ENCODE measurements at places on chromosomes 2 and 18. TPM values are rescaled to one million over a fixed set of nuclear protein-coding genes. Genes with fewer than 3 reads are reported as not detected.

PROM2 gene
- 147 TPM for total RNA-seq

ENOSF1 gene
- 48.7 TPM for total RNA-seq

LOXHD1 gene
- not detected for total RNA-seq

MAL gene
- total RNA-seq: 171 TPM

CD8A gene
- 0.28 TPM for total RNA-seq

NCKAP5 gene
- total RNA-seq: not detected

SULT1C2 gene
- 2.1 TPM for total RNA-seq

FKBP7 gene
- total RNA-seq: 3.8 TPM

POTEC gene
- total RNA-seq: not detected

GAREM2 gene
- total RNA-seq: 1.7 TPM

FAM136A gene
- total RNA-seq: 39.3 TPM

ITPRIPL1 gene
- not detected for total RNA-seq

TEKT4 gene
- 0.15 TPM for total RNA-seq

MOGAT1 gene
- total RNA-seq: 0.35 TPM

FSIP2 gene
- total RNA-seq: 0.22 TPM

TEX51 gene
- total RNA-seq: not detected

TMEM37 gene
- 1.2 TPM for total RNA-seq

SPEG gene
- total RNA-seq: 55.8 TPM

BOK gene
- total RNA-seq: 72.8 TPM

SCN9A gene
- total RNA-seq: 5.2 TPM

FBXO15 gene
- total RNA-seq: 2.2 TPM

TMEM163 gene
- 2.4 TPM for total RNA-seq

SALL3 gene
- total RNA-seq: not detected

TMEM87B gene
- 24.4 TPM for total RNA-seq

MRO gene
- not detected for total RNA-seq

SCN3A gene
- not detected for total RNA-seq

DLX1 gene
- total RNA-seq: not detected

GBX2 gene
- total RNA-seq: not detected
